ENCODE measurements at places on chromosomes 5 and 9.

DNA sequence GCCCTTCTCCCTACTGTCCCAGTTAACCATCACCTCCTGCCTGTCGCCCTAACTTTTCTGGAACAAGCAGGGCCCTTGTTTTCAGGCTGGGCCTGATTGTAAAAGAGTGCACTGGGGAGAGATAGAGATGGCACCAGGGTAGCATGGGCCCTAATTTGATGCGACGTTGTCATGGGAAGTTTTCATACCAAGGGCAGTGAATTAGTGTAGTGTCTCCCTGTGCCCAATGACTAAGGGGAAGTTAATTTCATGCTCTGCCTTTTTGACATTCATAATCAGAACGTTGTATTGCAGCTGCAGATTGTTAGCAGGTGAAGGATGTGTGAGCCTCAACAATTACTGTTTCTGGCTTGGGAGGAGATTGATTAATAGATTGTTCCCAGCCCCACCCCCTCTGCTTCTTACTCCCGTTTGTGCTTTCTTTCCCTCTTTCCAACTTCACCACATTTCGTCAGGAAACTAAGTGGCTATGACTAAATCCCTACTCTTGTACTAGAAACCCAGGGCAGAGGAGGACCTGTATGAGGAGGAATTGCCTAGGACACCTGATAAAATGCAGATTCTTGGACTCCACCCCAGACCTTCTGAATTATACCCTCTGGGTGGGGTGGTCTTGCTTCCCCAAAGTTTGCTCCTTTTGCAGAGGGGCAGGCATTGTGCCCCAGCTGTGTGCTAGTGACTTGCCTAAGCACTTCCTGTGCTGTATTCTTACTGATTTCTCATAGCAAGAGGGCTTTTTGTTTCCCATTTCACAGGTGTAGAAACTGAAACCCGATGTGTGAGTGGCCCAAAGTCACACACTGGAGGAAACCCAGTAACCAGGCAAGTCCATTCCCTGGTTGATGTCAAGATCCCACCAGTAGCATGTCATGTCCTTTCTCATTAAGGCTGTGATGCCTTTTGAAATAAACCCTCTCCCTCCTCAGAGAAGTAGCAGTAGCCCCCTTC, 56.3 kb downstream of the DAB2IP start:
- no peak for DNase-seq

- no peak for DNase-seq
Observed at GRCh38 chr9:7340451-7340850, 459.1 kb downstream of the DMAC1 start.

GRCh38 chr5:93930098-93930497, 188.7 kb upstream of the POU5F2 start:
- no peak for DNase-seq

GRCh38 chr5:144947023-144947422, 776.4 kb downstream of the KCTD16 start:
- DNase-seq: no peak

- DNase-seq: no peak
Observed at GRCh38 chr5:77397686-77398292, 94.3 kb downstream of the WDR41 start.

DNA sequence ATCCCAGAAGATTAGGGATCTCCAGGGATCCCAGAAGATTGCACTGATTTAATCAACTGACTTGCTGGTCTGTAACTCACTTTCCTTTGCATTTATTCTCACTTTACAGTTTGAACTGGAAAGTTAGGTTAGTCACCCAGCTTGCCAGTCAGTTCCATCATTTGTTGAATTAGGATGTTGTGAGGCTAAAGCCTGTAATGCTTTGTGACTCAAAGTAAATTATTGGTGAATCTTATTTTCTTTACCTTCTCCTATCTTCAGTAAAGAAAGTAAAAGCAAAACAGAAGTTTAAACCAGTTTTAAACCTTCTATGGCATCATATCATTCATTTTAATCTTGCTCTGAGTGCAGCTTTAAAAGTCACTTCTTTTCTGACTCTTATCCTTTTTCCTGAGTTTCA, 85.8 kb downstream of the SLC44A1 start:
- DNase-seq: no peak

- no peak for DNase-seq
Observed at GRCh38 chr5:169011451-169011850, 289.5 kb downstream of the SLIT3 start.

DNA sequence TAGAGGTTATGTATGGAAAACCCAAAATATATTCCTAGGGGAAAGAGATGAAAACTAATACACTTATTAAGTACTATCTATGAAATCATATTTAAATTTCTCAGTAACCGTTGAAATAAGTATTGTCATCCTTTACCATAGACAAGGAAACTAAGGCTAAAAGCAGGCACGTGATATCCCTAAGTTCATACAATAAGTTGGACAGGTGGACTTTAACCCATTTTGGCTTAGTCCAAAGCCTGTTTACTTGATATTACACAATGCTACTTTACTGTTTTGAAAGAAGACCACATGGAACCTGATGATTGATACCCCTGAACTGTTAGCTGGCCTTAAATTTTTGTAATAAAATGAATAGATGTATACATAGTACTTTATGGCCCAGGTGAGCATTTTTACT, 3.5 kb downstream of the NFX1 start:
- no peak for DNase-seq

DNA sequence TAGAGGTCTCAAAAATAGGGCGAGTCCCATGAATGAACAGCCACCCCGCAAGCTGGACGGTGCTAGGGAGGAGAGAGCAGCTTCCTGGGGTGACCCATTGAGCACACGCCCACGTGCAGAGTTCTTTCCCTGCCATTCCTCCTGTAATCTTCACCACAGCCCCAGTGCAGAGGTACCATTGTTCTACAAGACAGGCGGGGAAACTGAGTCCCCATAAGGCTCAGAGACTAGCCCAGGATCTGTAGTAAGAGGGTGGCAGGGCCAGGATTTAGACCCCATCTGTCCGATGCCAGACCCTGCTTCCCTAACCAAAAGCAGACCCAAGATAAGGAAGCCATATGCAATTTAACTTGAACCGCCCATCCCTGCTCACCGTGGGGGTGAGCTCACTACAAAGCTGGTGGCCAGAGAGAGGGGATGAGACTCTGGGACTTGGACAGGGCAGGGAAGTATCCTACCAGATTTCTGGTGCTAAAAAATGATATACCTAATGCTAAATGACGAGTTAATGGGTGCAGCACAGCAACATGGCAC, 36.7 kb upstream of the ORM1 start:
- DNase-seq: no peak

GRCh38 chr9:130030651-130031127, 12.3 kb downstream of the FNBP1 start:
- DNase-seq: no peak

DNA sequence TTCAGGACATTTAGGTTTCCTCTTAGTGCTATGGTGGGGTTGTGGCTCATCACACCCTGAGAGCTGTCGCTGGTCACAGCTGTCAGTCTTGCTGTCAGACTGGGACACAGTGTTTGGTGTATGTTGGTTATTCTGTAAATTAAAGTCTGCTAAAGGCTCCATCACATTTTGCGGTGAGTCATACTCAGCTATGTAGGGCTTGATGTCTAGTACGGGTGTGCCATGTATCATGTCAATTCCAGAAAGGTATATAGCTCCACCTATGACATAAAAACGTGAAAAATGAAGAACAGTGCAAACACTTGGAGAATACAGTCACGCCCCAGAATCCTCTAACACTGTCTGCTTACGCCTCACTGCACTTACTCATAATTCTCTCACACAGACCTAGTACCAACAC, 11.9 kb downstream of the TRMO start:
- DNase-seq: no peak

GRCh38 chr9:4305065-4305985, 5.5 kb upstream of the GLIS3 start:
- DNase-seq: no peak

DNA sequence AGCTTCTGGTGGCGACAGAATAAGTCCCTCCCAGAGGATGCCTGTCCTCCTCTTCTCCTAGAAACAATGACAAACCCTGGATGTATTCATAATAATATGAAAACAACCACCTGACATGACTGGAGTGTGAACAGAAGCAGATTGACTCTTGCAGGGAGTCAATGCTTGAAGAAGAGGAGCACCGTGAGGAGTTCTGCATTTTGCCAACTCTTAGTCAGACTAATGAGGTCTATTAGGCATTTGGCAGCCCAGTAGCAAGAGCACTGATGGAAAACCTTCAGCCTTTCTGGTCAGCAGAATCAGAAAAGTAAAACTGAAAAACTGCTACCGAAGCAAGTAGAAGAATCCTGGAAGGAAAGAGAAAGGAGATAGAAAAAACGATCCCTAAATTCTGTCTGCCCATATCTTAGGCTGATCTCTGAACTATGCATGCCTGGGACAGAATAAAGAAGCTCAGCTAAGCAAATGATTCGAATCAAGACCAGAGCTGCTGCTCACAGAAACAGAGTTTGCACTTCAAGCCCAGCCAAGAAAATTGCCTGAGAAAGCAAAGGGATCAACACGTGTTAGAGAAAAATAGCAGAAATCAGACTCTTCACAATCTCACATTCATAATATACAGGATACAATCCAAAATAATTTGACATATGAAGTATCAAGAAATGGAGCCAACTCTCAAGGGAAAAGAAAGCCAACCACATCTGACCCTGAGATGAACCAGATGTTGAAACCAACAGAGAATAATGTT, 69.5 kb upstream of the OSMR start:
- no peak for DNase-seq

DNA sequence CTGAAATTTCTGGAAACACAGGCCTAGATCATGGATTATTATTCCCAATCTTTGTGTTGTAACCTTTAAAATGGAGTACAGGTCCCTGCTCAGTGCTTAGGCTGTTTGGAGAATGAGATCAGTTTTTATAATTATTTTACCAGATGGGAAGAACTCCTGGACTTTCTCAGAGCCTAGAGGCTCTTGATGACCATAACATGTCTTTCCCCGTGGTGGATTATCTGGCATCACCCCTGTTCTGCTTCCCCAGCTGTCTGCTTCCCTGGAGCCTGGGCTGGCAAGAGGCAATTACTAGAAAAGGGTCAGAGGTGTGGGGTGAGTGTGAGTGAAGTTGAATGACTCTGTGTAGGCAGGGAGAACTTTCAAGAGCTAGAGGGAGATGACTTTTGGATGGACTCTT, 143.0 kb downstream of the CARTPT start:
- no peak for DNase-seq

DNA sequence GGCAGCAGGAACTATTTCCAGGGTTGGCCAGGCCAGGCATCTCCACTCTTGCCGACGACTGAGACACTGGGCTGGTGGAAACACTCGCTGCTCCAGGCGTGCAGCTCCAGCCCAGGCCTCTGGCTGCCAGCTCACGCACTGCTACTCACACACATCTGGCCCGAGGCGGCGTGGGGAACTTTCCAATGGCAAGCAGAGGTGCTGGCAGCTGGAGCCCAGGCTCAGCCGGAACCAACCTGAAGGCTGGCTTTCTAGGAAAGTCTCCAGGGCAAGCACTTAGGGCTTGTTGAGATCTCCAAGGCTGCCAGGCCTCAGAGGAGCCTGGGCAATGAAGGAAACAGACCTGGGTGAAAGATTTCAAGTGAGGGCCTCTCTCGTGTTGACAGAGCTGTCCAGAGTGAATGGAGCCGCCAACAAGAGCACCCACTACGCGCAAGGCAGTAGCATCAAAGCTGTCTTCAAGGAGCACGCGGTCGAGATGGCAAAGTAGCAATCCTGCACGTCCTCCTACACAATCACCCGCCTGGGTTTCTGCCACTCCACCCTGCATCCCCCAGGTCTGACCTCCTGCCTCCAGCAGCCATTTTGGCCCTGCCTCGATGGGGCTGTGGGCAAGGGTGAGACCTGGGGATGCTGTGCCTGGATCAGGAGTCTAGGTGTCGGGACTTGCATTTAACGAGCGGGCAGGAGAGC, 14.4 kb downstream of the SH3PXD2B start:
- DNase-seq: no peak

GRCh38 chr9:103804077-103804735, 289.9 kb upstream of the SMC2 start:
- DNase-seq: no peak

- no peak for DNase-seq
Observed at GRCh38 chr9:110919609-110920008, 118.7 kb downstream of the LPAR1 start.

- no peak for DNase-seq
Observed at GRCh38 chr5:72559866-72560766, 52.9 kb upstream of the ZNF366 start.

- DNase-seq: no peak
Observed at GRCh38 chr5:31663519-31663918, 24.6 kb downstream of the PDZD2 start.

GRCh38 chr9:74444369-74444768, 52.8 kb upstream of the RORB start:
- no peak for DNase-seq

- no peak for DNase-seq
Observed at GRCh38 chr9:742914-743589, 98.4 kb upstream of the DMRT1 start.

- DNase-seq: no peak
Observed at GRCh38 chr5:98846520-98846919, 73.1 kb downstream of the RGMB start.

GRCh38 chr5:129658801-129659200, 89.1 kb upstream of the MINAR2 start:
- no peak for DNase-seq

DNA sequence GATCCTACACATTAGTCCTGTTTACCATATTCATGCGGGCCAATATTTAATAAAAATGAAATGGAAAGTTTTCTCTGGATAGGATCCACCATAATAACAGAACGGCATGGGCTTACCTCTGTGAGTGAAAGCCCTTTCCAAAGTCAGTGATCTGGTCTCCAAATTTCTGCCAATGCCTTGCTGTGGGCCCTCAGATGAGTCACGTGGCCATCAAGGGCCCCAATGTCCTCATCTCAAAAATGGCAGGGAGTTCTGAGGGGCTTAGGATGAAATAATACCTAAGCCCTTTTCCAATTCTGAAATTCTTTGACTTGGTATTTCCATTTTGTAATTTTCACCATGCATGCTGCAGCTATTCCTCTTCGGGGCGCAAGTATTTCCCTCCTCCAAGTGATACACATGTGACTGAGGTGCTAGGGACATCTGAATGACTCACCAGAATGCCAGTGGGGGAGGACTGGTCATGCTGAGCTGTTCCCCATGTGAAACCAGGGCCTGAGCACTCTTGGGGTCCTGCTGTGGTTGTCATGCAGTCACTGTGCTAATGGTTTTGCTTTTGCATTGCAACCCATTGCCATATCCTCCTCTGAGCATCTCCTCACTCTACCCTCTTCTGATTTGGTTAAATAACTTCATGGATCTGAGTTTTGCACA, 35.0 kb downstream of the ITK start:
- DNase-seq: no peak

- DNase-seq: no peak
Observed at GRCh38 chr9:114121227-114122135, 22.4 kb upstream of the KIF12 start.

- no peak for DNase-seq
Observed at GRCh38 chr5:77010243-77010642, 20.0 kb upstream of the AGGF1 start.

Measured in stimulated activated naive CD4-positive, alpha-beta T cell (primary cell).